H9 (cell line): ENCODE measurements at places on chromosomes 1 and 21.

- H3K27me3 ChIP-seq: no peaks in the 10 kb centered on the region
- no peaks in the 10 kb centered on the region; the same call in 1 of the 2 replicates for H3K4me1 ChIP-seq
- no peak for DNase-seq
- H3K36me3 ChIP-seq: no peaks in the 10 kb centered on the region
- no peak overlapping the region for H3K27ac ChIP-seq
- H3K4me3 ChIP-seq: no peak overlapping the region
Observed at GRCh38 chr1:107691540-107691939, 273.4 kb downstream of the VAV3 start.

- no peaks in the 10 kb centered on the region for H3K27me3 ChIP-seq
- H3K4me3 ChIP-seq: no peak overlapping the region
- H3K4me1 ChIP-seq: no peaks in the 10 kb centered on the region
- H3K27ac ChIP-seq: no peak overlapping the region
- peaks cover 9% of the 10 kb centered on the region; the same call in 2 of the 3 replicates for H3K36me3 ChIP-seq
Observed at GRCh38 chr1:54745274-54745673, 19.0 kb downstream of the PARS2 start.

GRCh38 chr1:147620543-147620942 lies 49.8 kb downstream of the ACP6 start:
- H3K4me1 ChIP-seq: no peaks in the 10 kb centered on the region
- no peaks in the 10 kb centered on the region for H3K27me3 ChIP-seq
- no peak for DNase-seq

DNA sequence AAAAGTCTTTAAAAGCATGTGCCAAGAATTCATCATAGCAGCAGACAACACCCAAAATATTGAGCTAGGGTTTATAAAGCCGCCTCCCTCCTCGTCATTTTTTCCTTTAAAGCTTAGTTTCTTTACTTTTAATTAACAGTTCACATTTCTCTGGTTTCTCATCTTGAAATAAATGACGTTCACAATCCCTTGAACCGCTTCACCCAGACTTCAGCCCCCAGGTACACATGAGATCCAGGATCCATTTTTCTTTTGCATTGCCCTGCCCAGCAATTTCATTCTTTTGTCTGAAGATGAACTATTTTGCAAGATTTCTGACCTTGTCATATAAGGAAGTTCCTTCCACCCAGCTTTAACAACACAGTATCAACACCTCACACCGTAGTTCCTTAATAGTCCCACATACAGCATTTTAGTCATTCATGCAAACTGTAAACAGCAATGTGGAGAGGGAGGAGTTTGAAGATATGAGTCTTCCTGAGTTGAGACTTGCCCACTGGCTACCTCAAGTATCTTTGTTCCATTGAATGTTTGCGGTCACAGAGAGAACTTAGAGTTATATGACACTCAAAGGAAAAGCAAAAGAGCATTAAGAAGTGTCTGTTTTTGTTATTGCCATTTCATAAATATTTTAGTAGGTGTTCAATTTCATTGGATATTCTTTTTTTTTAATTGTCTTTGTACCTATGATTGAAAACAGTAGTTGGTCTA lies 35.3 kb upstream of the CACYBP start:
- peaks cover 9% of the 10 kb centered on the region; the same call in 2 of the 3 replicates for H3K36me3 ChIP-seq
- H3K27ac ChIP-seq: no peak overlapping the region
- H3K4me3 ChIP-seq: no peak overlapping the region
- H3K27me3 ChIP-seq: no peaks in the 10 kb centered on the region

- H3K4me3 ChIP-seq: no peak overlapping the region
- no peaks in the 10 kb centered on the region for H3K4me1 ChIP-seq
- no peak for DNase-seq
- H3K27me3 ChIP-seq: no peaks in the 10 kb centered on the region
Observed at GRCh38 chr21:46205766-46206162, 21.5 kb upstream of the SPATC1L start.

GRCh38 chr1:219659684-219660083 lies 46.8 kb upstream of the ZC3H11B start:
- H3K4me1 ChIP-seq: no peaks in the 10 kb centered on the region
- no peaks in the 10 kb centered on the region for H3K27me3 ChIP-seq
- no peak for DNase-seq

DNA sequence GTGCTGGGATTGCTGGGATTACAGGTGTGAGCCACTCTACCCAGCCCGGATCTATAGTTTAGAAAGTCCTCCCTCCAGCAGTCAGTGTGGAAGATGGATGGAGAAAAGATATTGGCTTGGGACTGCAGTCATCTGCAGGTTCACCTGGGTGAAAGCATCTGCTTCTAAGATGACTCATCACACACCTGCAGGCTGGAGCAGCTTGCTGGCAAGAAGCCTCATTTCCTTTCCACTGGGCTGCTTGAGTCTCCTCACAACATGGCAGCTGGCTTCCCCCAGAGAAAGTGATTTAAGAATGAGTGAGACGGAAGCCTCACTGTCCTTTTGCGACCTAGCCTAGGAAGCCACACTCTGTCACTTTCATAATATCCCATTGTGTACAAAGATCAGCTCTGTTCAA lies 50.0 kb downstream of the FOXO6 start:
- H3K36me3 ChIP-seq: no peaks in the 10 kb centered on the region
- H3K27ac ChIP-seq: no peak overlapping the region
- H3K27me3 ChIP-seq: no peaks in the 10 kb centered on the region
- no peak overlapping the region for H3K4me3 ChIP-seq

- H3K27me3 ChIP-seq: no peaks in the 10 kb centered on the region
- no peaks in the 10 kb centered on the region for H3K36me3 ChIP-seq
- no peak for DNase-seq
- no peak overlapping the region for H3K27ac ChIP-seq
- H3K4me3 ChIP-seq: no peak overlapping the region
Observed at GRCh38 chr1:23645338-23645737, 46.3 kb upstream of the RPL11 start.

DNA sequence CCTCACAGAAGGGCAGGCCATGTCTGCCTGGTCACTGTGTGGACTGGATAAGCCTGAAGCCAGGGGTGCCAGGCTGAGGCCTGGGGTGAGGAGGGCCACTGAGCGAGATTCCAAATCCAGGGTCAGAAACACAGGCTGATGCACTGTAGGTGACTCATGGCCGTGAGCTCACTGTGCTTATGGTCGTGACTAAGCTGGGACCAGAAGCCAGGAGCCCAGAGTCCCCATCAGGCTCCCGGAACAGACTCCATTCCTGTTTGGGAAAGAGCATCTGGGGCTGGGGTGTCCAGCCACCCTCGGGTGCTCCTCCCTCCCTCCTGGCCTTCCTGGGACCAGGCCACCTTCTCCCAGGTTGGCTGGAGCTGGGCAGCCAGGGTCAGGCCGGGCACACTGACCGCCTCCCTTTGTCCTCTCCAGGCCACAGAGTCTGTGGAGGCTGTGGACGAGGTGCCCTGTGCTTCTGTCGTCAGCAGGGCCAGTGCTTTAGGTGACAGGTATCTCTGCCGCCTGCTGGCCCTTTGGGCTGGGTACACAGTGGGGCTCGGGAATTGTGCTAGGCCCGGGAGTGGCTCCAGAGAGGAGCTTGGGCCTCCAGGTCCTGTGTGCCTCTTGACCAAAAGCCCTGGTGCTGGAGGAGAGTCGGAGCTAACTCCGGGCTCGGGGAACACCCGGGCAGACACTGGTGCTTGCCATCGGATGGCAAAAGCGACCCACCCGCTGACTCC lies 36.7 kb downstream of the AJAP1 start:
- DNase-seq: no peak
- peaks cover 10% of the 10 kb centered on the region for H3K36me3 ChIP-seq
- H3K4me1 ChIP-seq: no peaks in the 10 kb centered on the region
- H3K27me3 ChIP-seq: no peaks in the 10 kb centered on the region

GRCh38 chr21:42219606-42220137 lies 732 bp downstream of the ABCG1 start:
- H3K4me1 ChIP-seq: no peaks in the 10 kb centered on the region
- peak overlapping the region; percentile 62 for H3K4me3 ChIP-seq
- H3K27ac ChIP-seq: no peak overlapping the region
- DNase-seq: peak; percentile 37
- peaks cover 4% of the 10 kb centered on the region; the same call in 1 of the 2 replicates for H3K36me3 ChIP-seq

GRCh38 chr1:183193963-183194525 lies 8.0 kb downstream of the LAMC2 start:
- H3K27me3 ChIP-seq: no peaks in the 10 kb centered on the region
- no peak overlapping the region for H3K27ac ChIP-seq
- H3K4me1 ChIP-seq: peaks cover 11% of the 10 kb centered on the region; the same call in 1 of the 2 replicates
- H3K4me3 ChIP-seq: no peak overlapping the region
- DNase-seq: no peak

GRCh38 chr1:236560213-236560771 lies 36.5 kb downstream of the LGALS8 start:
- peaks cover 85% of the 10 kb centered on the region for H3K36me3 ChIP-seq
- H3K4me3 ChIP-seq: no peak overlapping the region
- no peaks in the 10 kb centered on the region for H3K4me1 ChIP-seq
- H3K27ac ChIP-seq: no peak overlapping the region
- no peaks in the 10 kb centered on the region for H3K27me3 ChIP-seq

DNA sequence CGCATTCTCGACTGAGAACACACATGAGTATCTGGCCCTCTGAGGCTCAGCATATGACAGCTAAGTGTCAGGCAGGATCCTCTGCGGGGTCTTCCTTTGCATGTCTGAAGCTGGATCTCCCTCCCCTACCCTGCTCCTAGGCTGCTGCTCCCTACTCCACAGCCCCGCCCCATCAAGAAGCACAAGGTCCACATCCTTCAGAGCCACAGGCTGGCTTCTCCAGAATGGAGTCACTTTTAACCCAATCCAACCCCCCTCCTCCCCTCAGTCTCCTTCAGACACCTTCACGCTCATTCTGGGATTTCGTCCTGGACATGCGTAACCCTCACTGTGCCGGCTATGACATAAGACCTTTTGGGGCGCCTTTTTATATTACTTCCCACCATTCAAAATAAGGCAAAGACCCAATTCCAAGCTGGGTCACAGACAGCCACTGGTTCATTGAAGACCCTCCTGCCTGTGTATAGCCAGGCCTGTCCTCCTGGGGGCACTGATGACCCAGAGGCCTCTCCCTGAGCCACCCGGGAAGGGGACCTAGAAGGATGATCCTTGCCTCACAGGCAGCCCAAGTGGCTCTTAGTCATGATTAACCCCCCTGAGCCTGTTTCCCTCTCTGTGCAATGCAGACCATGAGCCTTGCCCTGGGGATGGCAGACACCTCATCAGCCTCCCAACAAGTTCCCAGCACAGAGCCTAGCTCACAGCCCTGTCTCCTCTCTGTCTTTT lies 4.7 kb downstream of the ADGRB2 start:
- peaks cover 6% of the 10 kb centered on the region; the same call in 1 of the 2 replicates for H3K4me1 ChIP-seq
- peaks cover 2% of the 10 kb centered on the region; the same call in 1 of the 2 replicates for H3K27me3 ChIP-seq
- H3K36me3 ChIP-seq: no peaks in the 10 kb centered on the region
- DNase-seq: no peak

- H3K4me1 ChIP-seq: no peaks in the 10 kb centered on the region
- no peak overlapping the region for H3K27ac ChIP-seq
- no peak overlapping the region for H3K4me3 ChIP-seq
- no peak for DNase-seq
- no peaks in the 10 kb centered on the region for H3K36me3 ChIP-seq
Observed at GRCh38 chr1:34828611-34829010, 30.9 kb downstream of the SMIM12 start.

DNA sequence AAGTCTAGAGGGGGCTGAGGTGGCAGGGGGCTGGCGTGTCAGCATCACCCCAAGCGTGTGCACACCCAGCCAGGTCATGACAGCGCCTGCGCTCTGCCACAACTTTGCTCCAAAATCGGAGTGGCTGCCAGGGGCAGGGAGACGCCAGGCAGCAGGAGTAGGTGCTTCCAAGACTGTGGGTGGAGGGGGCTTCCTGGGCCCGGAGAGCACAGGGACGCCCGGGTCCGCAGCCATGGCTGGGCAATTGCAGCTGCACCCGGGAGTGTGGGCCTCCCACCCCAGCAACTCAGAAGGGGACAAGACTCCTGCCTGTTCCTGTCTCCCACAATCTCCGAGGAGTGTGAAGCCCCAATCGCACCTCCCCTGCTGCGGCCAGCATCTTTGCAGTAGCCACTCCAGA lies 53.1 kb upstream of the CYYR1 start:
- no peak for DNase-seq
- H3K4me3 ChIP-seq: no peak overlapping the region
- H3K27ac ChIP-seq: no peak overlapping the region

- no peaks in the 10 kb centered on the region for H3K36me3 ChIP-seq
- no peak for DNase-seq
- no peak overlapping the region for H3K27ac ChIP-seq
- no peaks in the 10 kb centered on the region for H3K27me3 ChIP-seq
Observed at GRCh38 chr1:111793923-111794322, 38.2 kb downstream of the DDX20 start.

- no peak for DNase-seq
- H3K4me1 ChIP-seq: no peaks in the 10 kb centered on the region
- peaks cover 14% of the 10 kb centered on the region for H3K36me3 ChIP-seq
Observed at GRCh38 chr1:4797429-4797828, 143.0 kb downstream of the AJAP1 start.

DNA sequence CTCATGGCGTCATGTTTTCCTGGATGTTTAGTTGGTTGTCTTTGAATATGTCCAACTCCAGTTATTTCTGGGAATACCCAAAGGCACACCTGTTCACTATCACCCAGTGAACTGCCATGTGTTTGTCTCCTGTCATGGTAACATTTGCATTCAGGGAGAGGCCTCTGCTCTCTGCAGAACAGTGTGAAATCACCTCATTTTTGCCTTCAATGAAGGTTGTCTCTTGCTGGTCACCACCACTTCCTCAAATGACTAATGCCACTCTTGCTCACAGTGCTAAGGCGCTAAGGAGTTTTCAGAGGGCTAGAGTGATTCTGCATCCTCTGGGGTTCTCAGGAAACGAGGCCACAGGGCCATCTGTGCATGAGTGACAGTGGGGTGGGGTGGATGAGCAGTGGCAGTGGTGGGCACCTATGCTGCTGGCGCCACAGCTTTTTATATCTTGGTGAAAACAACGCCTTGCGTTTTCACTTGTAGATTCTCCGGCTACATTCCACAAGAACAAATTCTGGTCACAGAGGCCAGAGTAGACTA lies 60.0 kb upstream of the ATP5PO start:
- no peak for DNase-seq
- no peak overlapping the region for H3K4me3 ChIP-seq
- H3K4me1 ChIP-seq: peaks cover 5% of the 10 kb centered on the region; the same call in 1 of the 2 replicates
- no peak overlapping the region for H3K27ac ChIP-seq
- H3K36me3 ChIP-seq: no peaks in the 10 kb centered on the region
- H3K27me3 ChIP-seq: no peaks in the 10 kb centered on the region

DNA sequence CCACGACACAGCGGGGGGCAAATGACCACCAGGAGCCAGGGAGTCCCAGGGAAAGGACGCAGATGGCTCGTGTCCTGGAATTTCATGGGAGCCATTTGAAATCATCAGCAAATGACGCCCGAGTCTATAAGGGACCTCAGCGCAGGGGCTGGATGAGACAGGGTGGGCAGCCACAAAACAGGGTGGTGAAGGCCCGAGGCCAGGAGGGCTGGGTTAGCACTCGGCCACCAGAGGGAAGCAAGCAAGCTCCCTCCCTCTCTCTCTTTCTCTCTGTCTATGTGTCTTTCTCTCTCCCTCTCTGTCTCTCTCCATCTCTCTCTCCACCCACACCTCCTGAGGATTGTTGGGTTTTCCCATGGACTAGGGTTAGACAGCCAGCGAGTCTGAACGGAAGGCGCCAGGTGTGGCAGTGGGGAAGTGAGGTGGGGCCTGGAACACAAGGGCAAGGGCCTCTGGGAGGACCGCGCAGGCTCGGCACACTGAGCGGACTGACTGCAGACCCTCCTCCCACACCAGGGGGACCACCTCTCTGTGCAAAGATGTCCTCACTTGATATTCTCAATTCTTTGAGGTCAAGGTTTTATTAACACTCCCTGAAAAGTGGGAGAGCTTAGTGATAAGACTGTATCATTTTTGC lies 73.8 kb upstream of the TMPRSS2 start:
- H3K27ac ChIP-seq: no peak overlapping the region
- no peaks in the 10 kb centered on the region for H3K27me3 ChIP-seq
- no peak overlapping the region for H3K4me3 ChIP-seq
- peaks cover 19% of the 10 kb centered on the region for H3K36me3 ChIP-seq
- no peak for DNase-seq
